ENCODE measurements at places on chromosomes 13 and 19. TPM values are rescaled to one million over a fixed set of nuclear protein-coding genes. Genes with fewer than 3 reads are reported as not detected.

The DAND5 gene
- total RNA-seq = 0.14 TPM

The SLC6A16 gene
- total RNA-seq = 4.6 TPM

The FAM216B gene
- total RNA-seq = not detected

The FCAR gene
- total RNA-seq = not detected

The LGALS7 gene
- total RNA-seq = not detected

GRCh38 chr13:37741536-37741935, 128.0 kb downstream of the TRPC4 start:
- no peak for DNase-seq

DNA sequence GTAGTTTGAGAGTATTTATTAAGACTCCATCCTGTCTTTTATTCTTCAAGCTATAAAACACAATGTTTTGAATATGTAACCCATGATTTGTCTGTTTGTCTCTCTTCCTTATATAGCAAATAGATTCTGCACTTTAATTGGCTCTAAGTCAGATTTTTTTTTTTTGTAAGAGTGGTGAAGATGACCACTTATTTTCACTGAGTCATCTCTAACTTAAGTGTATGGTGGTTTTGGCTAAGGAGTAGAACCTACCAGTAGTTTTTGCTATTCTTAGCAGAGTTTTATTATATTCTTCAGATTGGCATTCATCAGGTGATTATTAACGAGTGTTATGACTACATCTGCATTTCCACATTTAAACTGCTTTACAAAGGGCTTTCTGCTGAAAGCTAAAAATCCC, 194.7 kb downstream of the LMO7 start:
- DNase-seq = peak; percentile 78

DNA sequence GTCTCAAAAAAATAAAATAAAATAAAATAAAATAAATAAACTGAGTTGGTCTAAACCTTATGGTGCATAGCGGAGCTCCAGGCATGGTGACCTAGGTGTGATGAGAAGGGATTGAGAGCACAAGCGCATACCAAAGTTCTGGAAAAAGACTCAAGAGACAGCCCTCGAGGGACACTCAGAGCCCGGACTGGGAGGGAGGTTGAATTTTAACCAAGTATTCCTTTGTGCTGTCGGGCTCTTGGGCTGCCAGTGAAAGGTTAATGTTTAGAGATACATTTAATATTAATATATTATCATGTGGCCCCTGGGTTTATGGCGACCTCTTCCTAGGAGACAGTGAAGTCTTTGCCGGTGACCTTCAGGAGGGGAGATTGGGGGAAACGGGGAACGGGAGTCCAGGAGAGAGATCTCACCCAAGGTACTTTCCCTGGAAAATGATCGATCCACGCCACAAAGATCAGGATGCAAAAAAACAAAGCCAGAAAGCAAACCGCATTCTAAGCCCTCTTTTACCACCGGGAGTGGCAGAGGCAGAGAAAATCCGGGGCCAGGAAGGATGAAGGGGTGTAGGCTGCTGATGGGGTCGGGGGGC, 1.6 kb downstream of the FUT6 start:
- no peak for DNase-seq

GRCh38 chr19:51525651-51526050, 5.8 kb downstream of the SIGLEC6 start:
- no peak for DNase-seq

- DNase-seq = no peak
Measured at GRCh38 chr13:48528720-48529119, 4.2 kb downstream of the RCBTB2 start.

DNA sequence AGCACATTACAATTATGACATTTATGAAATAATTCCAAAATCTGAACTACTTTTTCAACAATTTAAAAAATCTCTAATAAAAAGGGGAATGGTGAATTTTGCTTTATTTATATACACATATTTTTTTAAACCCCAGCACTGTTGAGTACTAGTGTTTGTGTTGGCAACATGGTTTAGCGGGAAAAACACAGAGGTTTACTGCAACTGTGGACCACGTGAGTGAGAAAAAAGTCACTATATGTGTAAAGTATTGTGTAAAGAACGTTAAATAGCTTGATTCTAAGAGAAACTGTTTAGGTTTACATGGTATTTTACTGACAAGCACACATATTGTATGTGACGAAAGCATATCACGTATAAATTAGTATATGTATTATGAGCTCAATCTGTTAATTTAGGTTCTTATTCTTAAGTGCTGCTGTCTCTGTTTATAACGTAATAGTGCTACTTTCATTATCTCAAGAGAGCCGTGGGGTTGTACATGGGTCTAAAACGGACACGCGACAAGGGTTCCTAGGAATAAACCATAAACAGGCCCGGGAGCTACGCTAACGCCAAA, 617 bp downstream of the SKA3 start:
- DNase-seq = peak; percentile 23
